ENCODE measurements at places on chromosomes 16 and 17. TPM values are rescaled to one million over a fixed set of nuclear protein-coding genes. Genes with fewer than 3 reads are reported as not detected.

The TVP23A gene
- 0.34 TPM for total RNA-seq

The RPH3AL gene
- 20.2 TPM for total RNA-seq

The KRTAP4-3 gene
- not detected for total RNA-seq

The WFDC1 gene
- not detected for total RNA-seq

The ABCA9 gene
- total RNA-seq, result not detected

The ABCA6 gene
- total RNA-seq, result not detected

The SALL1 gene
- 0.07 TPM for total RNA-seq

The CAPNS2 gene
- total RNA-seq, result not detected

The ACSM2B gene
- not detected for total RNA-seq

The KRTAP4-5 gene
- total RNA-seq, result not detected

The ABCC11 gene
- total RNA-seq, result 0.06 TPM

The LYRM9 gene
- 1.4 TPM for total RNA-seq

The ADAT1 gene
- 31.8 TPM for total RNA-seq

The FN3KRP gene
- total RNA-seq, result 61.8 TPM

The ASPA gene
- not detected for total RNA-seq

The NME2 gene
- 1,805 TPM for total RNA-seq

The CIBAR2 gene
- total RNA-seq, result not detected

The HS3ST4 gene
- not detected for total RNA-seq

The PFAS gene
- total RNA-seq, result 54.1 TPM

The CCR7 gene
- 0.85 TPM for total RNA-seq

The CCL4L2 gene
- total RNA-seq, result not detected

Measured in A549 treated with CpdA at 1 μM for 4 hours (cell line).